ENCODE measurements at places on chromosomes 11 and 22.

GRCh38 chr22:17924735-17925364 lies 99.5 kb downstream of the MICAL3 start:
- DNase-seq = no peak

GRCh38 chr11:94762208-94762607 lies 5.9 kb upstream of the AMOTL1 start:
- DNase-seq = no peak

DNA sequence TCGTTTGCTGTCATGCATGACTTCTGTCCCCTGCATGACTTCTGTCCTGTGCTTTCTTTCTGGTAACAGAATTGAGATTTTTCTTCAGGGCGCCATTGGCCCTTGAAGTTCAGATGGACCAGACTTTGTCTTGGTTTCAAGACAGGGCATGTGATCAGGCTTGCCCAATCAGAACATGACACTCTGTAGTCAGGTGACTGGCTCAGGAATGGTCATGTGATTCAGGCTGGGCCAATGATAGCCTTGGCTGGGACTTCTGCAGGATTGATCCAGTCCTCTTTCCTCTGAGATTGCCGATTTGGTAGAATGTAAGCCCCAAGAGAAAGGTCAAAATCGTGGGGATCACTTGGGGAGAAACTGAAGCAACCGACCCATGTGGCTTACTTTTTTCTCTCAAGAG lies 90.5 kb upstream of the ALX4 start:
- no peak for DNase-seq

DNA sequence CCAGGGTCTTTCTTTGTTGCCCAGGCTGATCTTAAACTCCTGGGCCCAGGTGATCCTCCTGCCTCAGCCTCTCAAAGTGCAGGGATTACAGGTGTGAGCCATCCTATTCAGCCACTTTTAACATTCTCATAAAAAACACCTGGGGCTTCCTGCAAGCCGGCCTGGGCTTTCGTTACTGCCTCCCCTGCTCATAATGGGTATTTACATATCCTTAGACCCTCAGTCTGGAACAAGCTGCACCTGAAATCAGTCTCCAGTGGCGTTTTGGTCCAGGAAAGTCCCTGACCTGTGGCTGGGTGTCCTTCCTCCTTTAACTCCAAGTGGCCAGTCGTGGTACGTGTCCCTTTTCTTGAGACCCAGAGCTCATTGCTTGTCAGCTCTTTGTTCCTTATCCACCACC lies 320.7 kb downstream of the TMEM135 start:
- no peak for DNase-seq

- no peak for DNase-seq
Measured at GRCh38 chr11:7196396-7197146, 55.1 kb upstream of the SYT9 start.

- DNase-seq = no peak
Measured at GRCh38 chr11:1873048-1873812, 18.5 kb downstream of the PRR33 start.

Data from activated naive CD4-positive, alpha-beta T cell (primary cell).